Forelimb muscle (tissue), 1 donor: ENCODE measurements at places on chromosomes 12 and 14. TPM values are rescaled to one million over a fixed set of nuclear protein-coding genes. Genes with fewer than 3 reads are reported as not detected.

SLC4A8 gene
- 0.65 TPM for polyA plus RNA-seq

TMPRSS12 gene
- polyA plus RNA-seq = 0.04 TPM

TMEM119 gene
- polyA plus RNA-seq = 30.2 TPM

OSGEP gene
- polyA plus RNA-seq = 40.8 TPM

LRRK2 gene
- polyA plus RNA-seq = 4.5 TPM

ANO2 gene
- polyA plus RNA-seq = 4.0 TPM

ABCC9 gene
- 83.9 TPM for polyA plus RNA-seq

GRCh38 chr12:109630815-109631214 lies 57.2 kb downstream of the MVK start:
- DNase-seq = no peak

GRCh38 chr12:211142-211465 lies 2.9 kb downstream of the SLC6A12 start:
- no peak for DNase-seq

- no peak for DNase-seq
Observed at GRCh38 chr12:117063162-117063911, 35.9 kb downstream of the TESC start.

GRCh38 chr14:24913746-24914145 lies 136.2 kb downstream of the STXBP6 start:
- DNase-seq = no peak

DNA sequence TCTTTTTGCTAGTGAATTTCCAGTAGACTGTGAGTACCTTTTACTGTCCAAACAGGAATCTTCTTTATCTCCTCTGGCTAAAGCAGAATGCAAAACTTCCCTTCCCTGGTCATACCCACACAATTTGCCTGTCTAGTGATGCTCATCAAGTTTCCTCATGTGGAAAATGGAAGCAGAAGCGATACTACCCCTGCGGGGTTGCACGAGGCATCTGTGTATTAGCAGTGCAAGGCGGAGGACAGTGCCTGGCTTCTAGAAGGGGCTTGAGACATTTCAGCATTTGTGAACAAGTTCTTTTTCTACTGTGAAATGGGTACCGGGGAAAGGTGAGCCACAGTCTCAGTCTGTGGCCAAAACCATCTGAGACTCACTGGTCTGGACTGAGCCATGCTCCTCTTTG lies 340.9 kb downstream of the AACS start:
- no peak for DNase-seq

DNA sequence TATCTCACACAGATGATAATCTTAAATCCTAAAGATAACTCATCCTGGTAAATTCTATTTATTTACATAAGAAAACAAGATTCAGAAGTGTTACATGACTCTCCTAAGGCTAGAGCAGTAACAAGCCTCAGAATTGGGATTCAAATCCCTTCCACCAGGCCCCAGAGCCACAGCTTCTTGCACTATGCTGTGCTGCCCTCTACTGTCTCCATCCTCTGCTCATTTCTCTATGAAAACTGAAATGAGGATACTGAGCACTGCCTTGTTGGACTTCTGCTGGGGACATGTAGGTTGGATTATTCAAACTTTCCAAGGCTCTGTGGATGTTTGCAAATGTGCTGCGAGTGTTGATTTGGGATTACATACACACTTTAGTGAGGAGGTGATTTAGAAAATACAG lies 23.5 kb upstream of the C12orf50 start:
- DNase-seq = no peak

DNA sequence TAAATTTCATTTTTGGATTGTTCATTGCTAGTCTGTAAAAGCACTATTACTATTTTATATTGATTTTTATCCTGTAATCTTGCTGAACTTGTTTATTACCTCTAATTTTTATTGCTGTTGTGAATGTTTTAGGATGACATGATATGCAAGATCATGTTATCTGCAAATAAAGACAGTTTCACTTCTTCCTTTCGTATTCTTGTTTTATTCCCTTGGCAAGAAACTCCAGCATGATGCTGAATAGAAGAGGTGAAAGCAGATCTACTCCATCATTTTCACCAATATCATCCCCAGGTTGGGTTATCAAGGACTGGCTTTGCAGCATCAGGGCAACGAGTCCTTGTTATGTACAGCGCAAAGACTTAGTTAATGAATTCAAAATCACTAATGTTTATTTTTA lies 2.7 kb upstream of the CLECL1 start:
- DNase-seq = no peak

- no peak for DNase-seq
Observed at GRCh38 chr14:89607453-89607852, 190.4 kb upstream of the FOXN3 start.

DNA sequence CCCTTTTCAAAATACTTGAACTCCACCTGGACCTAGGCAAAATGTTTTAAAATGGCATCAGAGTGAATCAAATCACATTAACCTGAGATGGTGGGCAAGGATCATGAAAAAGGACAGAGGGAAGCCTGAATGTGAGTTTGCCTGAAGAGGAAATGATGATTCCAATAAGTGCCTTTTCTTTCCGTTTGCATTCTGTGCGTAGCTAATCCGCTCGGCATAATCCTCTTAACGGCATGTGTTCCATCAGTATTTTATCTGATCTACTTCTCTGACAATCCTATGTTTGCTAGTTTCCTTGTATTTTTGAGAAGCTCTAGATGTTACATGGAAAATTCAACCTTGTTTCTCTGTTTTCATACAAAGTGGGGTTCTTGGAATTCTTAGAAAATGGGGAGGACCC lies 354.6 kb downstream of the NRXN3 start:
- no peak for DNase-seq

DNA sequence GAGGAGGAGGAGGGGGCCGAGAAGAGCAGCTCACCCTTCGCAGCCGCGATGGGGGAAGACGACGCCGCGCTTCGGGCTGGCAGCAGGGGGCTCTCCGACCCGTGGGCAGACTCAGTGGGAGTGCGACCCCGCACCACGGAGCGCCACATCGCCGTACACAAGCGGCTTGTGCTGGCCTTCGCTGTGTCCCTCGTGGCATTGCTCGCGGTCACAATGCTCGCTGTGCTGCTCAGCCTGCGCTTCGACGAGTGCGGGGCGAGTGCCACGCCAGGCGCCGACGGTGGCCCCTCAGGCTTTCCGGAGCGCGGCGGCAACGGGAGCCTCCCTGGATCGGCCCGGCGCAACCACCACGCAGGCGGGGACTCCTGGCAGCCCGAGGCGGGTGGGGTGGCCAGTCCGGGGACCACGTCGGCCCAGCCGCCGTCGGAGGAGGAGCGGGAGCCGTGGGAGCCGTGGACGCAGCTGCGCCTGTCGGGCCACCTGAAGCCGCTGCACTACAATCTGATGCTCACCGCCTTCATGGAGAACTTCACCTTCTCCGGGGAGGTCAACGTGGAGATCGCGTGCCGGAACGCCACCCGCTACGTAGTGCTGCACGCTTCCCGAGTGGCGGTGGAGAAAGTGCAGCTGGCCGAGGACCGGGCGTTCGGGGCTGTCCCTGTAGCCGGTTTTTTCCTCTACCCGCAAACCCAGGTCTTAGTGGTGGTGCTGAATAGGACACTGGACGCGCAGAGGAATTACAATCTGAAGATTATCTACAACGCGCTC lies 745 bp downstream of the TRHDE start:
- no peak for DNase-seq
